ENCODE measurements at places on chromosomes 12 and 14.

- no peak for DNase-seq
Observed at GRCh38 chr12:6529291-6529737, 5.0 kb upstream of the GAPDH start.

GRCh38 chr14:33352821-33353220 lies 414.1 kb downstream of the NPAS3 start:
- DNase-seq = no peak

DNA sequence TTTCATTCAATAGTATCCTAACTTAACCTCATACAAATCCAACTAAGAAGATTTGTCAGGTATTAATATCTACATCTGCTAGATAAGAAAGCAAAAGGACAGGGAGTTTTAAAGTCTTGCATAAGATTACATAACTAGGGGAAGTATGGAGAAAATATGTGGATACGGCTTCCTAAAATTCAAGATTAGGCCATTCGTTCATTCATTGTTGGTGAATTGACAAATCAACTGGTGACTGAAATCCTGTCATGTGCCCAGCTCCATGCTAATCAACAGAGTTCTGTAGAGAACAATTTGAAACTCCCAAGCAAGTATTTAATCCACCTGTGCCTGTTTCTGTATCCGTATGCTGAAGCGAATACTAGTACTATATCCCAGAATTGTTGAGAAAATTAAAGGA lies 260.9 kb upstream of the USP15 start:
- no peak for DNase-seq

- no peak for DNase-seq
Observed at GRCh38 chr12:46384451-46385309, 12.1 kb upstream of the SLC38A2 start.

- no peak for DNase-seq
Observed at GRCh38 chr14:76615331-76615730, 145.9 kb upstream of the VASH1 start.

Measured in stimulated activated CD4-positive, alpha-beta T cell treated with anti-CD3 and anti-CD28 coated beads, Interleukin-4, amount 100 ng/mL, for 1 hour (primary cell).